NB4 (cell line): ENCODE measurements at places on chromosomes 12 and 14.

- DNase-seq = no peak
These were observed 519.8 kb upstream of the TMPO start for GRCh38 chr12:97995559-97995958.

- DNase-seq = no peak
These were observed 8.3 kb downstream of the GALNT16 start for GRCh38 chr14:69268223-69268622.

DNA sequence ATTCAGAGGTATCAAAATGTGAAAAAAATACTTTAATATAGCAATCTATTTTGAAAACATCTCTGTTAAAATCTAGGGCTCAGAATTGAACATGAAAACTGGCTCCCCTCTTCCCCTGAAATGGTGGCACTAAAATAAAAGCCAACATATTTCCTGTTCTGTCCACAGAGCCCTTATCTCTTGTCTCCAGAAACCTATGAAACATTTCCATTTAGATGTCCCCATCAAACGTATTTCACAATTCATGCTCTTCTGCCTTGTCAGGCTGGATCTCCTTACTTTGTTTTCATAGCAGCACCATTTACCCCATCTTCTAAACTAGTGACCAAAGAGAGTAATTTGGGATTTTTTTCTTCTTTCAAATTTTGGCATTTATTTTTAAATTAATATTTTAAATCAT is 42.4 kb downstream of the PDE3A start:
- DNase-seq = peak; percentile 95

DNA sequence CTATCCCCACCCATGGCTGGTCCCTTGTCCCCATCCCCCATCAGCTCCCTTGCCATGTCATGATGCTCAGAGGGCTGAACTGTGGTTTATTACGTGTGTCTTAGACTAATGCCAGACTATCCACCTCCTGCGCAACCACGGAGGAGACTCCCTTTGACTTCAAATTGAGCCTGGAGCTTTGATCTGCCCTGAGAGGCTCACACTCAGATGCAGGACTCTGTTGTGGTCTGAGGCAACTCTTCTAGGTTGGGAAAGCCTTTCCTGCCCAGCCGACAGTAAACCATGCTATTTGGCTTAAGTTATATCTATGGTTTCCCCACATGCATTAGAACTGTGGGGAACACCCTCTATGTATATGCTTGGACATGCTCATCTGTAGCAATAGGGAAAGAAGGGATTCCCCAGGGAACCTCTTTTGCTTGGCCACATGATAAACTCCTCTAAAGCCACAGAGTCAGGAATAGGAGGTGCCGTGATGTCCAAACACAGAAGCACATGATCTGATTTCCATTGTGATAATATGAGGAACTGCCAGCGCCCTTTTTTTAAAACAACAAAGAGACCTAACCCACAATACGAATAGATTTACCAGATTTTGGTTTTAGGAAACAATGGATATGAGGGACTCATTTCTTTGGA is 11.1 kb upstream of the LGALS3 start:
- DNase-seq = peak; percentile 97

DNA sequence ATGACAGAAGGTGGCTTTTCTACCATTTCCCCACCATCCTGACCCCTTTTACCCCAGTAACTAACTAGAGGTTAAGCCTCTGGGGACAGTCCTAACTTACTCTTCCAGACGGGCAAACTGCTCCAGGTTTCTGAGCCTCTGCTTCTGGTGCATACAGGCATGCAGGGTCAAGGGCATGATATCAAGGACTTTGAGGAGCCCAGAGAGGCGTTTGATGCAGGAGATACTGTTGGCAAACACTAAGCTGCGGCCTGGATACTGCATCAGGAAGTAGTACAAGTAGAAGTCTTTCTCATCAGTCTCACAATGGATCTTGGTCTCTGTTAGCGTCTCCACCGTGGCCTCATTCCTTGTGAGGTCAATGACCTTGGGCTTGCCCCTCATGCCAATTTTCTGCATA is 21.0 kb downstream of the DDX24 start:
- no peak for DNase-seq

GRCh38 chr12:65155784-65156183 is 13.6 kb upstream of the LEMD3 start:
- DNase-seq = no peak
